ENCODE measurements at places on chromosomes 4 and X.

GRCh38 chrX:97867266-97867665 is 983.6 kb downstream of the RPA4 start:
- DNase-seq = no peak

- DNase-seq = no peak
Observed at GRCh38 chr4:79296768-79297428, 29.0 kb downstream of the NAA11 start.

DNA sequence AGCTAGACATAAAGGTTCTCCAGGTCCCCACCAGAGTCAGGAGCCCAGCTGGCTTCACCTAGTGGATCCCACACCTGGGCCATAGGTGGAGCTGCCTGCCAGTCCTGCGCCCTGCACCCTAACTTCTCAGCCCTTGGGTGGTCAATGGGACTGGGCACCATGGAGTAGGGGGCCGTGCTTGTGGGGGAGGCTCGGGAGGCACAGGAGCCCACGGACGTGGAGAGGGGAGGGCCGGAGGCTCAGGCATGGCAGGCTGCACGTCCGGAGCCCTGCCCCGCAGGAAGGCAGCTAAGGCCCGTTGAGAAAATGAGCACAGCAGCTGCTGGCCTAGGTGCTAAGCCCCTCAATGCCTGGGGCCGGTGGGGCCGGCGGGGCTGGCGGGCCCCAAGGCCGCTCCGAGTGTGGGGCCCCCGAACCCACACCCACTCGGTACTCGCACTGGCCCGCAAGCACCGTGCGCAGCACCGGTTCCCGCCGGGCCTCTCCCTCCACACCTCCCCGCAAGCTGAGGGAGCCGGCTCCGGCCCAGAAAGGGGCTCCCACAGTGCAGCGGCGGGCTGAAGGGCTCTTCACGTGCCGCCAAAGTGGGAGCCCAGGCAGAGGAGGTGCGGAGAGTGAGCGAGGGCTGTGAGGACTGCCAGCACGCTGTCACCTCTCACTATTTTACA is 291.1 kb downstream of the KLHL4 start:
- DNase-seq = no peak

DNA sequence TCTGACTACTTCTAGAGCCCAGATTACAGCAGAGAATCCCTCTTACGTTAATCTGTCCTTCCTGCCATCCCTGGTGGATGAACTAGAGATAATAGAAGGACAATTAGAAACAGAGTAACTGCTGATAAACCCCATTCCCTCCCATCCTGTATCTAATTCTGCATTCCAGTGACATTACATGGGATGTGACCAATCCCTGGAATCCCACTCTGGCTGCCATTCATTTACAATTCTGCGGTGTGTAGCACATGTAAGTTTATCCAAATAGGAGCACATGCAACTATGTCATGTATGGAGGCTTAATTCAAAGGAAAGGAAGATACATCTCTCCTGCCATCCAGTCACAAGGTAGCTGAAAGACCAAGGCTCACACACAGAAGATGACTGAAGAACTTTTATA is 339.5 kb downstream of the GPAT3 start:
- no peak for DNase-seq

- no peak for DNase-seq
Observed at GRCh38 chr4:37533286-37534033, 152.7 kb downstream of the RELL1 start.

DNA sequence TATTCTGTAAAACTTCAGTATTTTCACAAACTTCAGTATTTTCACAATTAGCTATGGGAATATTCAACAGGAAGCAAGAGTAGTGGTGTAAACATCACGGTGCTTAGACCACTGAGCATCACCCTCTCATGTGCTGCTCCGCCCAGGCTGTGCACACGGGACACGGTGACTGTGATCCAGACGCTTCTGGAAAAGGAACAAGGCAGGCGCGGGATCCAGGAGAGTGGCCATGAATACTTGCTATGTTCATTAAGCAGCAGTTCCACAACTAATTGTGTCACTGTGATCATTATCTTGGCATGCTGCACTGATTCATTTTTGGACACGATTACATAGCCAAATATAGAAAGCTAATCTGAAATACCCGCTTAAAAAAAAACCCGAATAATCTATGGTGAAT is 19.6 kb upstream of the FAT1 start:
- DNase-seq = no peak

DNA sequence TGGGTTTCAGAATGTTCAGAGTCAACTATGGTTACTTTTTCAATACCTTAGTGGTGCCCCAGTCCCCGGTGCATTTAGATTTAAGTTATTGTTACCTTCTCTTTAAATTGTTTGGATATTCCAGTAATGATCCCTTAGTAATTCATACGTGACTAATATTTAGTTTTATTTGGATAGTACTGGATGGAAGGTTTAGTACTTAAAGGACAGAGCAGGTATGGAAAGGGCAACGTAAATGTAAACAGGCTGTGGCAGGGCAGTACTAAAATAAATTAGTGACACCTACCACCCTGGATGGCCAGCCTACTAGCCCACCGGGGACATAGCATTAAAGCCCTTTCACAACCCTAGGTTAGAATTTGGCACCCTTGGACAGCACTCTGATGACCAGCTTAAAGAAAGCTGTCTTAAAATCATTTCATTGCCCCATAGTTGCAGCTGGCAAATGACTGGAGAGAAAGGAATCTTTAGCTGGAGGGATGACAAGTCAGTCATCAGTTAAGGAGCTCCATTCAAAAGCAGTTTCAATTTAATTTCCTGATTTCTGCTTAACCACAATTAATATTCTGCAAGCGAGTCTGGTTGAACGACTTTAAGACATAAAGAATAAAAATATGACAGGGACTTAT is 16.4 kb downstream of the PLP1 start:
- no peak for DNase-seq

- DNase-seq = no peak
Observed at GRCh38 chr4:62455871-62456270, 1255.7 kb downstream of the ADGRL3 start.

- DNase-seq = no peak
Observed at GRCh38 chr4:98515470-98515809, 143.0 kb downstream of the TSPAN5 start.

DNA sequence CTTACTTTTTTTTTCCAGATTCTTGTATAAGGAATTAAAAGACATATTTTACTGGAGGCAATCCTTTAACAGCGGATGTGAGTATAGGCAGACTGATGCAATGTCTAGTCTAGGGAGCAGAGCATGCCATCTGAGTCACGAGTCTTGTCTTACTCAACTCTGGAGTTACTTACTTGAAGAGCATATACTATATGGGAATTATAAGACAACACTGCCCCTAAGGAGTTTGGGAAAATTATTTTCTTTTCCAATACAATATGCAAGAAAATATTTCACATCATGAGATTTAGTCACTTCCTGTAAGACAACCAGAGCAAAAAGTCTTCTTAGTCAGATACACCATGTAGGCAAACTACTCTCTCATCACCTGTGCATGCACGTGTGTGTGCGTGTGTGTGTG is 537.3 kb upstream of the FTHL17 start:
- no peak for DNase-seq

DNA sequence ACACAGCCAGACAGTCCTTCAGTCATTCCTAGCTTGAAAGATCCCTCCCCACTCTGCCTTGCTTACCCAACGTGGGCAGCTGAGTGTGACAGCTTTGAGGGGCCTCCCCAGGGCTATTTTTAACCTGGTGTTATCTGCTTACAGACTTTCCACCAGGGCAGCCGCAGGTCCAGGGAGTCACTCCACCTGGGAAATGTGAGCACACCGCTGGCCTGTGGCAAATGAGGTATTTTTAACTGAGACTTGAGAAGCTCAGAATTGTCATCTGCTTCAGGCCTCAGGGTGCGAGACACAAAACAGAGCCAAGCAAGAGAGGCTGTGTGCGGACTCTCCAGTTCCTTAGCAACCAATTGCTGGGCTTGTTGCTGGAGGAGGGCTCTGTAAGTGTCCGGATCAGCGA is 13.0 kb downstream of the CORIN start:
- DNase-seq = no peak

DNA sequence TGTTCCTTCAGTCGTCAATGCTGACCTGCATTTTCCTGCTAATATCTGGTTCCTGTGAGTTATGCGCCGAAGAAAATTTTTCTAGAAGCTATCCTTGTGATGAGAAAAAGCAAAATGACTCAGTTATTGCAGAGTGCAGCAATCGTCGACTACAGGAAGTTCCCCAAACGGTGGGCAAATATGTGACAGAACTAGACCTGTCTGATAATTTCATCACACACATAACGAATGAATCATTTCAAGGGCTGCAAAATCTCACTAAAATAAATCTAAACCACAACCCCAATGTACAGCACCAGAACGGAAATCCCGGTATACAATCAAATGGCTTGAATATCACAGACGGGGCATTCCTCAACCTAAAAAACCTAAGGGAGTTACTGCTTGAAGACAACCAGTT is 12.6 kb downstream of the TLR8 start:
- peak; percentile 61 for DNase-seq

GRCh38 chrX:137067147-137067546 is 33.4 kb upstream of the GPR101 start:
- DNase-seq = no peak

DNA sequence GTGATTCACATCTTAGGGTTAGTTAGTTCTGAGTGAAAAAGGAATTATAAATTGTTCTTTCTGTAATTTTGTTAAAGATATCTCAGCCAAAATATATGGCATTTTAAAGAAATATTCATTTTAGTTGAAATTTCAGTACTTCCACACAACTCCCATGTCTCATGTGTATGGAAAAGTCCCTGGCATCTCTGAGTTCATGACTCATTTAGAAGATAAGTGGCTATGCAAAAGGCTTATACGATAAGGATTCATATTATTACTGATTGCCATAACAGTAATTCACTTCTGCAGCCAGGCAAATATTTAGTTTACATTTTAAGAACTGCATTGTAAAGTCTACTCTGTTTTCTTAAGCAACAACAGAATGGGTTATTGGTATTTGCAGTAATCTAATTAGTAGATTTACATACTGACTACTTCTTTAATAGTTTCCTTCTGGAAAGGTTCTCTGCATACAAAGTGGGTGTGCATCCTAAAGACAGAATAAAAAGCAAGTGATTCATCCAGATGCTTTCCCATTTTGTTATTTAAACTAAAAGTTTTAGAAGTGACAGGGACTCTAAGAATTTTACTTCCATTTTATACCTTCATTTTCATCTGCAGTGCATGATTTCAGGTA is 682.4 kb upstream of the PABPC4L start:
- no peak for DNase-seq

DNA sequence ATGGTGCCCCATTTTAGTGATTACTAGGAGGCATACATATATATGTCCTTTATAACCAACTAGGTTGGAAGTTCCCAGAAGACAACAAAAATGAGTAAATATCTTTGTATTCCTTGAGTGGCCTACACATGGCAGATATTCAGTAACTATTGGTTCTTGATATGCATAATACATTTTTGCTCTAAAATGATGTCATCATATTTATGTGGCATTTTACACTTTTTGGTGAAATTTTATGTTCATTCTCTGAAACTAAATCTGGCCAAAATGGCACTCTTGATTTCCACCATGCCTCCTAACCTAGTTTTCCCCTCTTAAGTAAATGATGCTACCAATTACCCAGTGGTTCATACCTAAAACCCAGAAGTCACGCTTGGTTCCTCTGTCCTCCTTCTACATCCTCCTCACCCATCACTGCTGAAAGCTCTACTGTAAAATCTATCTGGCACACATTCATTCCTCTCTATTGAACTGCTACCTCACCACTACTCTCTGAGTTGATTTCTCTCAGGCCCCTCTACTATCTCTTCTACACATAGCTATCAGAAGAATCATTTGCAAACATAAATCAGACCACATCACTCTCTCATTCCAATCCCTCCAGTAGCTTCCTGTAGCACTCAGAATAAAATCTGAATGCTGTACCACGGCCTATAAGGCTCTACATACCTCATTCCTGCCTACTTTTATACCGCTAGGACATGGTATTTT is 13.4 kb downstream of the SLC10A7 start:
- DNase-seq = no peak

- peak; percentile 82 for DNase-seq
Observed at GRCh38 chr4:182808673-182809416, 108.3 kb downstream of the DCTD start.

Measured in CD14-positive monocyte (primary cell).